Pons (tissue), 1 donor: ENCODE measurements at places on chromosomes 5 and 9.

GRCh38 chr9:23850242-23850689 lies 24.2 kb upstream of the ELAVL2 start:
- no peak for DNase-seq

- no peak for DNase-seq
Observed at GRCh38 chr9:78013934-78014333, 17.7 kb downstream of the GNAQ start.

GRCh38 chr9:95095641-95096355 lies 221.7 kb downstream of the FANCC start:
- no peak for DNase-seq

- no peak for DNase-seq
Observed at GRCh38 chr5:71503536-71503935, 48.1 kb downstream of the BDP1 start.

- DNase-seq, result no peak
Observed at GRCh38 chr9:134830126-134830525, 50.5 kb upstream of the FCN2 start.

GRCh38 chr9:33289496-33289895 lies 820 bp upstream of the NFX1 start:
- no peak for DNase-seq

- no peak for DNase-seq
Observed at GRCh38 chr5:53323511-53323910, 156.9 kb upstream of the FST start.

GRCh38 chr9:85408494-85408893 lies 333.3 kb downstream of the AGTPBP1 start:
- DNase-seq, result no peak

GRCh38 chr5:54073735-54074134 lies 236.6 kb downstream of the ARL15 start:
- DNase-seq, result no peak

DNA sequence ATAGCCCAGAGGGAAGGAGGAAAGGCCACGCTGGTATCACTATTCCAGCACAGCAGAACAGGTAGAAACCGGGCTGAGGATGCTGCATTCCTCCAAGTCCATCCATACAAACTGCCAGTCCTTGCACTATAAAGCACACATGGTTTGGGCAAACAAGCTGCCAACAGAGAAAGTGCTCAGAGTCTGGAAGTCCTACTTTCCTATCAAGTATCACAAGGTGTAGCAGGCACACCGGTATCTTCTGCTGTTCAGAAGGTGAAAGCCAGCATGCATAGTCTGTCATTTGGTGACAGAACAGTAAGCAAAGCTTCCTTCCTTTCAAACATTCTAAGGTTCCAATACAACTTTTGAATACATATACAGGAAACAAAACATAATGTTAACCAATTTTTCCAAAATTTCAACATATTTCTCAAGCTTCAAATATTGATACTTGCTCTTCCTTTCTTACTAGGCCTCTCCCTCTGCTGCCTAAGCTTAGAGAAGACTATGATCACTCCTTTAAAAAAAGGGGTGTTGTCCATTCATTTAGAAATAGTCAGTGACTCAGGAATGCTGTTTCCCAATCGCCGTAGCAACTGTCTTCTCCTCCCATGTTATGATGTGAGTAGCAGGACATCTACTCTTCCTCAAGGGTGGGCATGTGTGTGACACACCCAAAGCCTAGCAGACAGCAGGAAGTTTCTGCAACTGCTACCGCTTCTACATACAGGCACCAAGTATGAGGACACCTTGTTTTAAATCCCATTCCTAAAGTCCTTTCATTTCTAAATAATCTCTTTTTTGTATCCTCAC lies 14.7 kb downstream of the DIAPH1 start:
- no peak for DNase-seq

DNA sequence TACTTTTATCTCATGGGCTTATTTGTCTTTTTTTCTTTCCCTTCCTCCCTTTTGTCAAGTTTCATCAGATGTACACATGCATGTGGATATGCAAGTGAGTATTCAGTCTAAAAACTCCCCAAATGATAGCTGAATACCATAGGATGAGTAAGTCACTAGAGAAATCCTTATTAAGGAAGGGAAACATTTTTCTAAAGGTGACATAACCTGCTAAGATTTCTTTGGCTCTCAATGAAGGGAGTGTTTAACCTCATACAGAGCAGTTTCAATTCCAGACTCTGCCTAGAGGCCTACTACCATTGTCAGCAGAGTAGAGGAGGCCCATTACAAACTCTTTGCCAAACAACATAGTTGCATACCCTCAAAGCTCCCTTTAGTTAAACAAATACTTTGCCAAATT lies 192.4 kb downstream of the ARHGEF28 start:
- no peak for DNase-seq

- no peak for DNase-seq
Observed at GRCh38 chr5:139584137-139584536, 23.0 kb downstream of the UBE2D2 start.

DNA sequence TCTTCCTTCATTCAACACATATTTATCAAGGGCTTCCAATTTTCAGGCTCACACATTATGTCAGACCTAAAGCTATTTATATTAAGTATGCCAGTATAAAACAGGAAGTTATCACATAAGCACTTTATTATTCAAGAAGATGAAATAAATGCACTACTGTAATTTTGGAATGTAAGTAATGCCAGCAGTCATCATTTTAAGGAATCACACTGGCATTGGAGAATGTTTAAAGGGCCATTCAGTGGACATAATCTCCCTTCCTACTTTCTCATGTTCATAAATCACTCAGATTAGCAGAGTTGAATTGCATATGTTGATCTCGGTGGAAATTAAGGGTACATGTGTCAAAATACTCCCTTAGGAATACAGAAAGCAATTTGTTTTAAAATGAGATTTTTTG lies 164.4 kb downstream of the GIN1 start:
- no peak for DNase-seq

- no peak for DNase-seq
Observed at GRCh38 chr9:102000956-102001355, 262.5 kb upstream of the GRIN3A start.

GRCh38 chr5:166648736-166649135 lies 1642.7 kb upstream of the WWC1 start:
- no peak for DNase-seq

GRCh38 chr5:80985600-80986228 lies 25.6 kb downstream of the RASGRF2 start:
- no peak for DNase-seq

- DNase-seq, result no peak
Observed at GRCh38 chr9:123327697-123328100, 28.3 kb upstream of the CRB2 start.

GRCh38 chr5:137105351-137106035 lies 393.6 kb downstream of the SPOCK1 start:
- no peak for DNase-seq

DNA sequence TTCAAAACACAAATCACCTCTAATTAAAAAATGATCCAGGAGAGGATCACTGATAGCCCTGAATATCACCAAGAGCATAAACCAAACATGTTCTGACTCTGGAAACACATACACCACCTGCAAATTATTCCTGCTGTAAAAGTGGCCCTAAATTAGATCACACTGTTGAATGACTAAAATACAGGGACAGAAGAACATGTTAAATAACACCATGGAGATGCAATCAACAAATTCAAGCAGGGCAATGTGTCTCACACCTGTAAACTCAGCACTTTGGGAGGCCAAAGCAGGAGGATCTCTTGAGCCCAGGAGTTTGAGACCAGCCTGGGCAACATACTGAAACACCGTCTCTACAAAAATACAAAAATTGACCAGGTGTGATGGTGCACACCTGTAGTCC lies 18.2 kb upstream of the SPOUT1 start:
- no peak for DNase-seq
